ENCODE measurements at places on chromosomes 5 and 9.

DNA sequence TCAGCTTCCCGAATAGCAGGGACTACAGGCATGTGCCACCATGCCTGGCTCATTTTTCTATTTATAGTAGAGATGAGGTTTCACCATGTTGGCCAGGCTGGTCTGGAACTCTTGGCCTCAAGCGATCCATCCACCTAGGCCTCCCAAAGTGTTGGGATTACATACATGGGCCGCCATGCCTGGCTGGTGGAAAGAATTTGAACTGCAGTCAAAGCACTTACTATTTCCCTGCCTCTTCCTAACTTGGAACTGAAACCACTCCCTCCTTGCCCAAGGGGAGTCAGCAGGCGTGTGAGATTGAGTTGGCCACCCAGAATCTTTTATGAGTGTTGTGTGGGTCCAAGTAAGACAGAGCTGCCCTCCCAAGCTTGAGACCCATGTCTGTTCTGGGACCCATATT, 86.1 kb upstream of the PTPN3 start:
- no peak for DNase-seq

- no peak for DNase-seq
Measured at GRCh38 chr9:29126783-29127182, 1553.5 kb upstream of the C9orf72 start.

- DNase-seq, result no peak
Measured at GRCh38 chr9:88740844-88741243, 205.9 kb downstream of the NXNL2 start.

- no peak for DNase-seq
Measured at GRCh38 chr5:159106193-159106568, 6.5 kb upstream of the EBF1 start.

- DNase-seq, result no peak
Measured at GRCh38 chr9:36191686-36192085, 965 bp downstream of the CLTA start.

- DNase-seq, result no peak
Measured at GRCh38 chr9:35689542-35690293, at the start of gene TPM2. TSS of gene TPM2 (minus strand) at chr9:35689925. CDS start at chr9:35689817, 108 bp downstream.

GRCh38 chr5:67104859-67105258, 91.7 kb downstream of the CD180 start:
- DNase-seq, result no peak

DNA sequence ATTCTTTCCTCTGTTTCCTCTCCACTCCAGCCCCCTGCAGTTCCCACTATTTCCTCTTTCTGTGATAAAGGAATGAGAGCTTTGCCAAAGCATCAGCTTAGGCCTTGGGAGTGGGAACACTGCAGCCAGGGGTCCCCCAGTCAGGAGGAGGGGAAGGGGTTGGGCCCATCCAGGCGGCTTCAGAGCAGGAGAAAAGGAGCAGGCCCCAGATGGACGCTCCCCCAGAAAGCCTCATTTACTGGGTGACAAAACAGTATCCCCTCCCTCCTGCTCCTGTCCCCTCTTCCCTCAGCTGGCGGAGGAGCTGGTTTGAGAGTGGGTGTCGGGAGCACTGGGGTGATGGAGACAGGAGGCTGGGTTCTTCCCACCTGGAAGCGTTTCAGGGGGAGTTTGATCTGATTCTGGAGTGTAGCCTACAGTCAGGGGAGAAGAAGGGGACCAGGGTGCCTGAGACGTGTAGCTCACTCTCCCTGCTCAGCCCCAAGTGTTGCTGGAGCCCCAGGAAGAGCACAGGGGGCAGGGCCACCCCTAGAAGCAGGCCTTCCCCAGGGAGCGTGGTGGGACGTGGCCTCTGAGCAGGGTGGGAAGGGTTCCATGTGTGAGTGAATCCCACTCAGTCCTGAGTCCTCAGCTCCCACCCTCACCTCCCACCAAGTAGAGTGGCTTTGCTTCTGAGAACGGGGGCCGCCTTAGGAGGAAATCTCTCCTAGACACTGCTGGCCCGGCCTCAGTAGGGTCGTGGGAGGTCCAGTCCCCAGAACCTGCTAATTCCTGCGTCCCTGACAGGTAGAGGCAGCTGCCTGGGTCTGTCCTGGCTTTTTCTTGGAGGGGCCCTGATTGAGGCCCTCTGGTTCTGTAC, 173.1 kb downstream of the CACNA1B start:
- DNase-seq, result no peak

DNA sequence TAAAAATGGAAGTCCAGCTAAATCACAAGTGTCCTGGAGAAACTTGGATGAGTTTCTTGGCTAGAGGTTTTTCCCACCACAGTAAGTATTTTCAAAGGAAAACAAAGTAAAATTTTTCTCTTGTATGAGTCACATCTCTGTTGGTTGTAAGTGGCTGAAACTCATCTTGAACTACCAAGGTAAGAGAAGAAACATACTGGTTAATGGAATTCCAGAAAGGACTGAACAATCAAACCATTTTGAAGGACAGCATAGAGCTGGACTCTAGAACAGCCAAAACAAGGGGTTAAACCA, 102.8 kb upstream of the CDKN2B start:
- DNase-seq, result no peak

DNA sequence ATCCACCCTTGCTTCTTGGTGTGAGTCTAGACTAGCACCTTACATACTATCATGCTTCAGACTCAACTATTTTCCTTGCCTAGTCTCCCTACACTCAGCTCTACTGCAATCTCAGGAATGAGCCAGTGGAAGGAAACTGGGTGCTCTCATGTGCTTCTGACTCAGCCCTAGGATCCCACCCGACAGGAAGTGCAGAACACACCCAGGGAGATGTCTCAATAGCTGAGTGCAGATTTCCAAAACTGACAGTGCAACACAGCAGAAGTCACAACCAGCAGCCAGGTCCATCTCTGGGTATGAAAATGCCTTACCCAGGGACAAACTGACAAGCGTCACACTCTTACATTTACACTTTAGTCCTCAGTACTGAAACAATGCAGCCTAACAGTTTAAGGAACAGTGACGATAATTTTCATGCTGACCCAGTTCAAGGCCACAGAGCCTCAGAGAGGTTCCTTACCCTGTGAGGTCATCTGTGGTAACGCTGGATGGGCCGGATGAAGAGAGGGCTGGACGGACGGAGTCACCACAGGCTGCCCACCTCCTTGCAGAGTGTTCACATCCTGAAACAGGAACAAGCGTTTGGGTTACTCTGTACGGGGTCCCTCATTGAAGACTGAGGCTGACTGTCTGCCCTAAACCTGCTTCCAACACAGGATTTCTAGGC, 33.0 kb downstream of the FKBP15 start:
- no peak for DNase-seq

DNA sequence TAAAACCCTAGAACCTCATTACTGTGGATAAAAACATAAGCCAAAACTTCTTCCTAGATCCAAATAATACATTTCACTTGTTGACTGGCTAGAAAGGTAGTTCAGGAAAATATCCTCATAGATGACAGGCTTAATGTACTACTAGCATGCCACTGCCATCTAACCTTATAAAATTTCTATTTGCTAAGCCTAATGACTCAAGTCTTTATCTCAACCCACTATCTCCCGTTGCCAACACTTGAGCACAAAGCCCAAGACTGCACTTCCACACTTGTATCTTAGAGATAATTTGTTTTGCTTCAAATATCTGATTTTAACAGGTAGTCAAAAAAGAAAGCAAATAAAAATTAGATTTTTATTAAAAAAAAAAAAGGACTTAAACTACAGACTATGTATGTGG, 42.7 kb downstream of the FBXL17 start:
- DNase-seq, result no peak

DNA sequence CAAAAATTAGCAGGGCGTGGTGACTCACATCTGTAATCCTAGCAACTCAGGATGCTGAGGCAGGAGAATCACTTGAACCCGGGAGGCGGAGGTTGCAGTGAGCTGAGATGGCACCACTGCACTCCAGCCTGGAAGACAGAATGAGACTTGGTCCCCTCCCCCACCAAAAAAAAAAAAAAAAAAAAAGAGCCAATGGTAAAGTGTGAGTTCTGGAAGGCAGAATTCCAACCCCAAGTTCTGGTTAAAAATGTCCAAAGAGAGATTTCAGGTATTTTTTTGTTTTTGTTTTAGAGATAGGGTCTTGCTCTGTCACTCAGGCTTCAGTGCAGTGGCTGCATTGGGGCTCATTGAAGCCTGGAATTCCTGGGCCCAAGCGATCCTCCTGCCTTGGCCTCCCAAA, 1.6 kb upstream of the SET start:
- DNase-seq, result no peak

DNA sequence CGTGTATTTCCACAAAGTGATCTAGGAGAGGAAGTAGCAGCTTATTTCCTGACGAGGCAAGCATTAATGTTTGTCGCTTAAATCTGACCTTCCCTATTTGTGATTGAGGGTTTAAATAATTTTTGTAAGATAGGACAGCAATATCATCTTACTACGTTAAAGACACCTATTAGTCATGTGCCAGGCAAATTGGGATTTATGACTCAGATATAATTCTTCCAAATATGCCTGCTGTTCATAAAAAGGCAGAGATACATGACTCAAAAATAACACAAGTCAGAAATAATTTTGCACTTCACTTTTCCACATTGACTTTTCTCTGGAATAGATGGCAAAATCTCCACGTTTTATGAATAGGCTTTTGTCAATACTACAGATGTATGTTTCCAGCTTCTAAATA, 43.0 kb upstream of the CDH12 start:
- DNase-seq, result no peak

- no peak for DNase-seq
Measured at GRCh38 chr5:83219495-83219894, 142.1 kb downstream of the XRCC4 start.

GRCh38 chr9:85615792-85616191, 126.0 kb downstream of the AGTPBP1 start:
- no peak for DNase-seq

DNA sequence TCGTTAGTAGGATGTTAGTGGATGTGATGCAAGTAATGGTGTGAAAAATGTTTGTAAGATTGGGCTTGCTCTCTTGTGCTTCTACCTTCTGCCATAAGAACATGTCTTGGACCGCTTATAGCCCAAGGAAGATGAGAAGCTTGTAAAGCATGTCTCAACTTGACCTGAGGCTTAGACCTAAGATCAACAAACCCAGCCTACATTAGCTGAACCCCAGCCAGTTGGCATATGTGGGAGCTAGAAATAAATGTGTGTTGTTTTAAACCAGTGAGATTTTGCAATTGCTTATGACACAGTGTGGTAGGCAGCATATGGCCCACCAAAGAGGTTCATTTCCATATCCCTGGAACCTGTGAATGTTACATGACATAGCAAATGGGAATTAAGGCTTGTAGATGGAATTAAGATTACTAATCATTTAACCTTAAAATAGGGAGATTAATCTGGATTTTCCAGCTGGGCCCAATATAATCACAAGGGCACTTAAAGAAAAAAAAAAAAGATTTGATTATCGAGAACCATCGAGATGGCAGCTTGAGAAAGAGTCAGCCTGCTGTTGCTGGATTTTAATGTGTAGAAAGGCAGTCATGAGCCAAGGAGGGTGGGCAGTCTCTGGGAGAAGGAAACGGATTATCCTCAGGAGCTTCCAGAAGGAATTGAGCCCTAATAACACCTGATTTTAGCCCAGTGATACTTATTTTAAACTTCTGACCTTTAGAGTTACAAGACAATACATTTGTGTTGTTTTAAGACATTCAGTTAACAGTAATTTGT, 27.3 kb upstream of the EDIL3 start:
- DNase-seq, result no peak

DNA sequence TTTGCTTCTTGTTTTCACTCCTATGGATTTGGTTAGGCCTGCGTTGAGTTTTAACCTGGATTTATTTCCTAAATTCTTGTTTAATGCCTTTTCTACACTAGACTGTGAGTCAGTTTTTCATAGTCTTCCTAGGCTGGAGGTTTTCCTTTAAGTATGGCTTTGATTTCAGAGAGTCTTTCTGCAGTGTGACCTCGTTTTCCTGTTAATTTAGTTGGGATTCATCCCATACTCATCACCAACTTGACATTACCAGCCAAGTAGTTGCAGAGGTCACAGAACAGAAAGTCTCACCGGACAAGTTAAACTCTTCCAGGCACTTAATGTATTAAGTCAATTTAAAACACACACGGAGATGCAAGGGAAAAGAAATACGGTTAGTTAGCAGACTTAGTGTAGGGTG, 29.7 kb upstream of the AUH start:
- no peak for DNase-seq

DNA sequence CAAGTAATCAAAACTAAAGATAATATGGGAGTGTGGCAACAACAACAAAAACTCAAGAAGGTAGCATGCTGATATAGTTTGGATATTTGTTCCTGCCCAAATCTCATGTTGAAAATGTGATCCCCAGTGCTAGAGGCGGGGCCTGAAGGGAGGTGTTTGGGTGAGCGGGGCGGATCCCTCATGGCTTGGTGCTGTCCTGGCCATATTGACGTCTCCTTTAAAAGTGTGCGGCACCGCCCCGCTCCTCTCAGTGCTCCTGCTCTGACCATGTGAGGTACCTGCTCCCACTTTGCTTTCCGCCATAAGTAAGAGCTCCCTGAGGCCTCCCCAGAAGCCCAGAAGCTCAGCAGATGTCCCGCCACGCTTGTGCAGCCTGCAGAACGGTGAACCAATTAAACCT, 25.6 kb downstream of the MED27 start:
- DNase-seq, result no peak

DNA sequence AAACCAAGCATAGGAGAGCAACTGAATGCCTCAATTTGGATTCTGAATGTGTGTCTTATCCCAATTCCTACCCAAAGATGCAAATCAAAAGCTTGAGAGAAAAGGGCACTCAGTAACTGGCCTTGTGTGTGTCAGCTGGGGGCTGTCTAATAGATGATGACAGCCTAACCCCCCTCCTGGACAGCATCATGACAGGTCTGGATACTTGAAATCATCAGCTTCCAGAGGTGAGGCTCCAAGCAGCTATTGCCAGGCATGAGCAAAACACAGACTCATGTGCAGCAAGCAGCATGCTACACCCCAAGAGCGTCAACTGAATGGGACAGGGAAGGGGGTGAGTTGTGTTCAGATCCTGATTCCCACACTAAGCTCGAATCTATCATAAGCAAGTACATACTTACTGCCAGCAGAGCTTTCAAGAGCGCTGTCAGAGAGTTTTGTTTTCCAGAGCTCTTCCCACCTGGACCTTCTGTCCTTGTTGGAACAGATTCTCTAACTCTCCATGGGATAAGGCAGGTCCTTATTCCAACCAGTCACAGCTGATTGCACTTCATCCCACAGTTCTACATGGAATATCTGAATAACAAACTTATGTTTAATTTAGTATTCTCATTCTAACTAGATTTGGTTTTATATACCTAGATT, 467.5 kb downstream of the DTWD2 start:
- no peak for DNase-seq

GRCh38 chr9:124735121-124735520, 36.0 kb downstream of the NR6A1 start:
- no peak for DNase-seq
